ENCODE measurements at places on chromosomes 6 and 20.

GRCh38 chr20:10300582-10301446 is 82.2 kb downstream of the SNAP25 start:
- no peak for DNase-seq

- DNase-seq, result no peak
Observed at GRCh38 chr20:62069741-62070216, 4.1 kb upstream of the TAF4 start.

- no peak for DNase-seq
Observed at GRCh38 chr20:60341062-60341461, 382.8 kb downstream of the CDH26 start.

GRCh38 chr20:24761220-24762065 is 187.6 kb upstream of the CST7 start:
- DNase-seq, result no peak

DNA sequence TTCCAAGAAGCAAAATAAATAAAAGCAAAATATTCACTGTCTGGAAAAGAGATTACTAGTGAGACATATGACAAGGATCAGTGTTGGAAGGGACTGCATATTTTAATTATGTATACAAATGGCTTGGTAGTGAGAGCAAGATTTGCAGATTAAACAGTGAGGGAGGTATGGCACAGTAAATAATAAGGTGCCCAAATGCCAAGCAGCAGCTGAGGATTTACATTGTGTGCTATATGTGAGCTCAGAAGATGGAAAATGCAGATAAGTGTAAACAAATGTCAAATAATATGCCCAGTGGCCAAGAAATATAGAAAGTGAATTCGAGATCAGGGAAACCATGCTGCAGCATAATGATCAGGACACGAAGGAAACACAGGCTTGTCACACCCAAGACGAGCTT is 173.8 kb upstream of the NRSN1 start:
- no peak for DNase-seq

DNA sequence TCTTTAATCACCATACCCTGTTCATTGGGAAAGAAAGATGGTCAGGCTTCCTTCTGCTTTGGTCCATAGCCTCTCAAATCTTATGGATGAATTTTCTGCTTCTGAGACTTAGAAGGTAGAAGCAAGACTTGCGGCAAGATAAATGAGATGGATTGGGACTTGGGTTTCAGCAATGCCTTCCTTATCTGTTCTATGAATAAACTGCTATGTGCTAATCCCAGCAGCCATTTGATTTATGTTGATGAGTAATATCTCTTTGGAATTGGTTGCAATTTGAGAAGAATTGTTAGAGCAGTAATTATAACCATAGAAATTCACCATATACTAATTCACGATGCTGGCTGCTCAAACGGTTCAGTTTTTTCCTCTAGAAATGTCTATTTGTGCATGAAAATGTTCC is 48.3 kb downstream of the TXLNB start:
- DNase-seq, result no peak

DNA sequence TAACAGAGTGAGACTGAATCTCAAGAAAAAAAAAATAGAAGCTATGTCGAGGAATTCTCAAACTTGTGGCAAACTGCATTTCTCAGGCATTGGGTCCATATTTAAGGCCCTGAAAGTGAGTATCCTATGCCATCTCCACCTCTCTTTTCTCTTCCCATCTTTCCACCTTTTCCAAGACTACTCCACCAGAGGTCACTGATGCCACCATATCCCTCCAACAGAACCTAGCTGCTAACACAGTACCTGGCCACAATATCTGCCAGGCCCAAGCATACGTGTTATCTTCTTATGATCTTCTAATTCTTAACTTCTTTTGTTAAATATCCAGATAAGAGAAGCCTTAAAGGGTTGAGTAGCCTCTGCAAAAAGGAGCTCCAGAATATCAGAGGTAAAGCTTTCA is 8.2 kb upstream of the ADGRF4 start:
- no peak for DNase-seq

- DNase-seq, result no peak
Observed at GRCh38 chr6:28907394-28907793, 16.4 kb downstream of the TRIM27 start.

- DNase-seq, result no peak
Observed at GRCh38 chr6:29442719-29443118, 3.6 kb downstream of the OR10C1 start.

Measured in PC-9 (cell line).